Ascending aorta (tissue), 2 donors: ENCODE measurements at places on chromosomes 3 and 15. TPM values are rescaled to one million over a fixed set of nuclear protein-coding genes. Genes with fewer than 3 reads are reported as not detected.
A peak's percentile ranks its signal among the peaks of the same experiment; 100 is the strongest.

RCCD1 gene
- total RNA-seq = 10.0 TPM

DNA sequence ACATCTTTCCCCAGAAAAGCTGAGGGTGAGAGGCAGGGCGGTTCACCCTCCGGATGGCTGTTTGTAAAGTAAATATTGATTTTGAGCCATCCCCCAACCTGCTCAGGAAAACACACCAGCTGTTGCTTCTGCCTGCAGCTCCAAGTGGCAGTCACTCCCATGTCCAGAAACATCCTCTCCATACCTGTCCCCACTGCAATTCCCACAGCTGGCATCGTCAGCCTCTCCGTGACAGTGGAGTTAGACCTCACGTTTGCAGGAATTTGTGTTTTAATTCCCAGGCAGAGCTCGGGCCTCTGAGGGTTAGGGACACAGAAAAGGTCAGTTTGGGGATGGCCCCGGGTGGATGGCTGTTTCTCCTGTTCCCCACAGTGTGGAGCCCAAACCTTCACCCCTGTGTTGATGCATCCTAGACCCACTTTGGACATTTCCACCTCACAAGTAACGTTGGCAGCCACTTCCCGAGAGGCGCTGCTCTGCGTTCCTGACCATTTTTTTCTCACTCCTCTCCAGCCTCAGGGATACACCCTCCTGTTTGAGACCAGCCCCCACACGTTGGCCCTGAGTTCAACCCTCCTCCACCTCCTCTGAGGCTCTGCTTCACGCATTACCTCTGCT is 11.8 kb upstream of the FAM174B start:
- H3K4me3 ChIP-seq = peak overlapping the region; percentile 12
- H3K27ac ChIP-seq = peak overlapping the region; percentile 25
- no peak for DNase-seq
- no peaks in the 10 kb centered on the region for H3K27me3 ChIP-seq

ACTC1 gene
- 30.2 TPM for total RNA-seq

PSMD6 gene
- total RNA-seq = 49.2 TPM

DNA sequence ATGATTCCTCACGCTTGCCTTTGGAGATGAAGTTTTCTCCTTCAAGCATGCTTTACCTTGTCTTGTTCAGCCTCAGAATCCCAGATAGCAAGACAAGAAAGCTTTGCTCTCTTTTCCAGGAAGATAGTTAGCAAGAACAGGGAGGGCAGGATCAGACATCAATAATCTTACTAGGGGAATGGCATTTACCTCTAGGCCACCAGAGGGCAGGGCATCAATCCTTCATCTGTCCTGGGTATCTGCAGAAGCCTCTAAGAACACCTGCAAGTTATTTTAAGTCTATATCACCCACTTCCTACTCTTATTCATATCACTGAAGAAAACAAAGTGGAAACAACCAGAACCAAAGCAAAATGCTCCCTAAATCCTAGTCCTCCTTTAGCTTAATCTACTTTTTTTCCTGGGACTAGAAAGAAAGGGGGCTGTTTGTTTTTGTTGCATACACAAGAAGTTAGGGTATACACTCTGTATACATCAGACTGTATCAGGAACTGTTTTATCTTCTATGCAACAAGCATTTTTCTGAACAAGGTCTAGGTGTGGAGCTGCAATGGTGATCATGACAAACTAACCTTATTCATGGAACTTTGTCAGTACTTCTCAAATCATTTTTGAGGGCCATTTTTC is 862.5 kb downstream of the CADM2 start:
- no peak overlapping the region for H3K4me3 ChIP-seq
- H3K27me3 ChIP-seq = no peaks in the 10 kb centered on the region
- no peak for DNase-seq
- H3K36me3 ChIP-seq = no peaks in the 10 kb centered on the region

FANCD2OS gene
- total RNA-seq = not detected

DNA sequence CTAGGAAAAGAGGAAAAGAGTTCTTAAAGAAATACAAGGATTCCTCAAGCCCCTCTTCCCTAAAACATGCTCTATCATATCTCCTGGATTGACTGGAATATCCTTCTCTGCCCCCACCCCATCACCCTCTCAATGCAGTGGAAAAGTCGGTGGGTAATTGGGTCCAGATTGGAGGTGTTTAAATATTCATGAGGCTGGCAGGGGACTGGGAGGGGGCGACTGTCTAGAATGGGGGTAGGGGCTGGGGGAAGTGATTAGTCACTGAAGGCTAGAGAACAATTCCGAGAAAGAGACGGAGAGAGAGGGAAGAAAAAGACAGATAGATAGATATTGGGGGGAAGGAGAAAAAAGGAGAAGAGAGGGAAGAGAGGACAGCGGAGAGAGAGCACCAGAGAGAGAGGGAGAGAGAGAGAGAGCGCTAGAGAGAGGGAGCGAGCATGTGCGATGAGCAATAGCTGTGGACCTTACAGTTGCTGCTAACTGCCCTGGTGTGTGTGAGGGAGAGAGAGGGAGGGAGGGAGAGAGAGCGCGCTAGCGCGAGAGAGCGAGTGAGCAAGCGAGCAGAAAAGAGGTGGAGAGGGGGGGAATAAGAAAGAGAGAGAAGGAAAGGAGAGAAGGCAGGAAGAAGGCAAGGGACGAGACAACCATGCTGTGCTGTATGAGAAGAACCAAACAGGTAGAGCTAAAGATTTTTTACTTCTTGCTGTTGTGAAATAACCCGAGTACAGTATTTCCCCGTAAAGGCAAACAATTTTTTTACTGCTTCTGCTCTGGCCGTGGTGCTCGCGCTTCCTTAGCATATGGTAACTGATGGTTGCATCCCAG is at the start of gene GAP43:
Gene GAP43, plus strand, starts transcription at position 467 of the 825 bp plus-strand sequence. Its CDS starts 180 bp downstream, at position 647.
- H3K27ac ChIP-seq = no peak within 1 kb of the TSS
- no peaks in the 10 kb centered on the region for H3K27me3 ChIP-seq
- H3K36me3 ChIP-seq = no peaks in the 10 kb centered on the region
- H3K4me3 ChIP-seq = peak within 1 kb of the TSS; percentile 42
- no peaks in the 10 kb centered on the region for H3K4me1 ChIP-seq
- DNase-seq = peak; percentile 67

DNA sequence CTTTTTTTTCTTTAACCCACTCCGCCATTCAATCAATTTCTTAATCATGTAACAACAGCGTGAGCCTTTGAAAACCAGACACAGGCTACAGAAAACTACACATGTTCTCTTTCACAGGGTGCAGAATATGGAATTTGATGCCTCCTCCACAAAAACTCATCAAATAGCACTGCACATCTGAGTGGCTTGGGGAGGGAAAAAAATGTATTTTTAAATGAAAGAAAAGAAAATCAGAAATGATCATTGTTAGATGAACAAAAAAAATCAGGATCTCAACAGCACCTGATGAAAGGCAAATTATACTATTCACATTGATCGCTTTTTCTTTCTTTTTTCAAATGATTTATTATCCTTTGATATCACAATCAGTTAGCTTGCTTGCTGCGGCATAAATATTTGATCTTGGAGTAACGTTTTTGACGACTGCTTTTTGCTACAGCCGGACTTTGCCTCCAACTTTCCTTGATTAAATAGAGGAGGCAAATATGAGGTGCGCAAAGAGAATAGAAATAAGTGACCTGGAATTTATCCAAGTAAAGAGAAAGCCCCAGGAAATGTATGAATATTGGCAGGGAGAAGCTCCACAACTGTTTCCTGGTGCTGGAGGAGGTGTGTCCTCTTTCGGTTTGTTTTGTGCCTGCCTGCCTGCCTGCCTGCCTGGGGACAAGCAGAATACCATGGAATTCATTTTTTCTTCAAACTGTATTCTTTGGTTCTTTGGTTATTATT is 63.1 kb downstream of the EDEM1 start:
- no peak overlapping the region for H3K27ac ChIP-seq
- H3K4me1 ChIP-seq = no peaks in the 10 kb centered on the region
- no peaks in the 10 kb centered on the region for H3K27me3 ChIP-seq
- DNase-seq = no peak
- no peaks in the 10 kb centered on the region for H3K36me3 ChIP-seq

- H3K27me3 ChIP-seq = no peaks in the 10 kb centered on the region
- peaks cover 18% of the 10 kb centered on the region for H3K4me1 ChIP-seq
- H3K27ac ChIP-seq = no peak overlapping the region
- peaks cover 17% of the 10 kb centered on the region for H3K36me3 ChIP-seq
- peak overlapping the region; percentile 88 for H3K4me3 ChIP-seq
Measured at GRCh38 chr15:40807888-40808461, 702 bp upstream of the DNAJC17 start.

GRCh38 chr15:67183443-67184169 is 70.9 kb downstream of the AAGAB start:
- no peak overlapping the region for H3K4me3 ChIP-seq
- H3K27ac ChIP-seq = peak overlapping the region; percentile 37
- DNase-seq = no peak
- peaks cover 27% of the 10 kb centered on the region for H3K4me1 ChIP-seq
- H3K36me3 ChIP-seq = peaks cover 34% of the 10 kb centered on the region

DNA sequence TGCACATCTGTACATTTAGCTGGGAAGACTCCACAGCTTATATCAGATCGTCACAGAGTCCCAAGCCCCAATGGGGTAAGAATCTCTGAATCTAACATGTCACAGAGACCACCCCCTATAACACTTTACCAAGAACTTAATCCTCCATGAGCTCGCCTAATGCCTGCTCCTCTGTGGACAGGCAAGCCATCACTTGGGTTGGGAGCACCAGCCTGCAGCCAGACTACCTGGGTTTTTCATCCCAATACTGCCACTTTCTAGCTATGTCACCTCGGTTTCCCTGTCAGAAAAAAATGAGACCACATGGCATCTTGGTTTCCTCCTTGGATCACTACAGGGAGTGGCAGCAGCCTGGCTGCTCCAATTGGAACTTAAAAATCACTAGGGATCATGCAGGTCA is 277.9 kb upstream of the TLE3 start:
- H3K36me3 ChIP-seq = no peaks in the 10 kb centered on the region
- H3K27ac ChIP-seq = no peak overlapping the region
- H3K27me3 ChIP-seq = no peaks in the 10 kb centered on the region
- peaks cover 21% of the 10 kb centered on the region for H3K4me1 ChIP-seq

- no peak overlapping the region for H3K27ac ChIP-seq
- no peaks in the 10 kb centered on the region for H3K27me3 ChIP-seq
- no peaks in the 10 kb centered on the region for H3K4me1 ChIP-seq
- no peak overlapping the region for H3K4me3 ChIP-seq
- DNase-seq = no peak
Measured at GRCh38 chr3:140203510-140203909, 268.5 kb downstream of the CLSTN2 start.

DNA sequence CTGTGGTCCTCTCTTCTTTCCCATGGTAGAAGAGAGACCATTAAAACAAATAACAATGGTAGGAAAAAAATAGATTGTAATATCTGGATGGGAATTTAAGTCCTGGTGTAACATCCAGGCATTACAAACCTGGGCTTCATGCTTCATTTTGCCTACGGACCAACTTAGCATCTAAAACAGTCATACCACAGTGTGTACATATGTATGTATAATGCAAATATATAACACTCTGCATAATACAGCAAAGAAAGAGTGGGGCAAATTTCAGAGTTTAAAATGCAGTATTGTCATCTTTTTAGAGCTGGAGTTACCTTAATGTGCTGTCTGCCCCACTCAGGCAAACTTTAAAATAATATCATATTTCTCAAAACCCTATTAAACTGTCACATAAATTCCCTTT is 298.2 kb downstream of the AGBL1 start:
- no peak for DNase-seq
- no peak overlapping the region for H3K4me3 ChIP-seq
- no peaks in the 10 kb centered on the region for H3K36me3 ChIP-seq
- no peaks in the 10 kb centered on the region for H3K4me1 ChIP-seq
- H3K27me3 ChIP-seq = no peaks in the 10 kb centered on the region
- H3K27ac ChIP-seq = no peak overlapping the region

DNA sequence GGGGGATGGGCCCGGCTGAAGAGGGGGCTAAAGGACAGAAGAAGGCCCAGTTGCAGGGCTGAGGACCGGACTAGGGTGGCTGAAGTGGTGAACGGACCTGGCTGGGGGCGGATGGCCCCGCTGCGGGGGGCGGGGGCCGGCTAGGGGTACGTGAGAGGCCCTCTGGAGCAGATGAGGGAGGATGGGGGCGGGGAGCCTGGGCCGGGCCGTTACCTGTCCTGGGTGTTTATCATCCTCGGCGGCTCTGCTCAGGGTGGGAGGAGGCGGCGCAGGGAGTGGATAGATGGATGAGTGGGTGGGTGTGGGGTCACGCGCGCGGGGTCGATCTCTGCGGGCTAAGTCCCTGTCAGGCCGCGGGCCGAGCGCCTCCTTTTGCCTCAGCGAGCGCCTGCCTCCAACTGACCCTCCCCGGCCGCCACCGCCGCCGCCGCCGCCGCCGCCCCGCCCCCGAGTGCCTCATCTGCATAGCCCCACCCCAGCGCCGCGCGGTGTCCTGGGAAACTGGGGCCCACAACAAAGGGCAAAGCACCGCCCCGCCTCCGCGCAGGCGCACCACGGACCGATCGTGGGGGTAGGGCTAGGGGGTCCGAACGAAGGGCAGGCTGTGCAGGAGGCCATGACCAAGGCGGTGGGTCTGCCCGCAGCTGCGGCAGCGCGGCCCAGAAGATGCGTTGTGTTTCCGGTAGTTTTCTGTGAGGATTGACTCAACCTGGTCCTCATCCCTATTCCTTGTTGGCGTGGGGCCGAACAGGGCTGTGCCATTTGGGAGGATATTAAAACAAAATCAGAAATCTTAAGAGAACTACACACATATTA is 72.4 kb downstream of the RBPMS2 start:
- DNase-seq = peak; percentile 89
- H3K4me1 ChIP-seq = peaks cover 10% of the 10 kb centered on the region
- peak overlapping the region; percentile 85 for H3K27ac ChIP-seq

DNA sequence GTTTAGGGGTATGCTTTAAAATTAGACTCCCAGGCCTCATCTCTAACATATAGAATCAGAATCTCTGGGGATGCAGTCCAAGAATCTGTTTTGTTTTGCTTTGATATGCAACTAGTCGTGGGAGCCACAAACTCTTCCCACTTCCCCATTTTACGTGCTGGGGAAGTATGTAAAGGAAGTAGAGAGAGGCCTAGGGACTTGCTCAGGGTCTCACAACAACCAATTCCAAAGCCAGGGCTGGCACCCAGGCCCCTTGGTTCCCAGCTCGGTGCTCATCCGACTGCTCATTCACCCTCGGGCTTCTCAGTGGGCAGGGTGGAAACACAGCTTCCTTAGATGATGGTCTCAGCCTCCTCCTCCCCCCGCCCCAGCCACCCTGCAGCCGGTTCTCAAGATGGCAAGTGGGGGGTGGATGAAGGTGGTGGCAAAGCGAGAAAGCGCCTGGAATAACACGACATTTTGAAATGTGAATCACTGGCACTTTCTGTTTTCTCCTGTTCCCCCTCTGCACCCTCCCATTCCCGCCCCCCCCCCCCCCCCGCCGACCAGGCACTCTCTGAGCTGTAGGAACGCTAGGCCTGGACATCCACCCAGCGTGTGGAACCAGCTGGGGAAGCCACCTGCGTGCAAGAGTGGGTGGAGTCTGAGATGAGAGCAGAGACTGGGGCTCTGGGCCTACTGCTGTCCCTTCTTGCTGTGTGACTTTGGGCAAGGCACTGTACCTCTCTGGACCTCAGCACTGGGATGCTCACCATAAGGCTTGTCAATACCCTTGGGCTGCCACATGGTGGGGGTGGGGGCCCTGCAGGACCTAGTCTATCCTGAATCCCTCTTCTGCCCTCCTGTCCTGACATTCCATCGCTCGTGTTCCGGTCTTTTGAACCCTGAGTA is 214.5 kb downstream of the RPLP1 start:
- no peaks in the 10 kb centered on the region for H3K27me3 ChIP-seq
- H3K4me3 ChIP-seq = no peak overlapping the region
- H3K27ac ChIP-seq = no peak overlapping the region
- DNase-seq = no peak
- H3K36me3 ChIP-seq = no peaks in the 10 kb centered on the region
- peaks cover 8% of the 10 kb centered on the region for H3K4me1 ChIP-seq

- no peaks in the 10 kb centered on the region for H3K27me3 ChIP-seq
- H3K27ac ChIP-seq = no peak overlapping the region
- H3K4me3 ChIP-seq = no peak overlapping the region
- no peaks in the 10 kb centered on the region for H3K4me1 ChIP-seq
Measured at GRCh38 chr3:145032791-145033190, 1061.2 kb downstream of the DIPK2A start.

SCN5A gene
- total RNA-seq = 2.7 TPM
